ENCODE measurements at places on chromosomes 11 and 22. TPM values are rescaled to one million over a fixed set of nuclear protein-coding genes. Genes with fewer than 3 reads are reported as not detected.

The MS4A12 gene
- polyA plus RNA-seq, result not detected

DNA sequence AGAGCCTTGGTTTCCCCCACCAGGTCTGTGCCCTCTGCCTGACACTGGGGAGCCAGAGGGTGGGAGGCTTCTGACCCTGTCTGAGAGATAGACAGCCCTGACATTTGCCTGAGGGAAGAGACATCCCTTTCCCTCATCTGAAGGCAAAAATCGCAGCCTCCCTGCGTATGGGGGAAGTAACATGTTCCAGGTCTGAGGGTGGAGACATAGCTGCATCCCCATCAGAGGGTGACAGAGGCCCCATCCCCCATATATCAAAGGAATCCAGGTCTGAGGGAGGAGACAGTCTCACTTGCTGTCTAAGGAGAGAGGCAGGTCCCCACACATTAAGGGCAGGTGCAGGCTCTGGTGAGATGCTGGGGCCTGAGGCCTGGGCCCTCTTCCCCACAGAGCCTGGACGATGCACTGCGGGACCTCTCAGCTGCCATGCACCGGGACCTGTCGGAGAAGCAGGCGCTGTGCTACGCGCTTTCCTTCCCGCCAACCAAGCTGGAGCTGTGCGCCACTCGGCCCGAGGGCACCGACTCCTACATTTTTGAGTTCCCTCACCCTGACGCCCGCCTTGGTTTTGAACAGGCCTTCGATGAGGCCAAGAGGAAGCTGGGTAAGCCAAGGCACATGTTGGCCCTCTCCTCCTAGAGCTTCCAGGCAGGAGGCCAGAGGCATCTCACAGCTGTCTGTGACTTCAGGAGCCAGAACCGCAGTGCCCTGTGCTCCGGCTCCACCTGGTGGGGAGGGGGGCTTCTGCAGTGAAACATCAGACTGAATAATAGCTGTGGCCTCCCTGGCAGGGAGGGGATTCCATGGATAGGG lies 16.1 kb upstream of the RELT start:
- H3K27me3 ChIP-seq, result no peaks in the 10 kb centered on the region
- H3K4me1 ChIP-seq, result peaks cover 4% of the 10 kb centered on the region
- peaks cover 23% of the 10 kb centered on the region for H3K36me3 ChIP-seq
- H3K4me3 ChIP-seq, result no peak overlapping the region
- DNase-seq, result peak; percentile 61

GRCh38 chr11:113345978-113346377 lies 31.6 kb downstream of the TTC12 start:
- H3K36me3 ChIP-seq, result no peaks in the 10 kb centered on the region
- H3K27ac ChIP-seq, result no peak overlapping the region
- no peak overlapping the region for H3K4me3 ChIP-seq
- no peak for DNase-seq
- no peaks in the 10 kb centered on the region for H3K27me3 ChIP-seq
- H3K4me1 ChIP-seq, result no peaks in the 10 kb centered on the region

The TMEM126A gene
- polyA plus RNA-seq, result 69.8 TPM

- DNase-seq, result peak; percentile 51
- no peak overlapping the region for H3K4me3 ChIP-seq
- H3K27ac ChIP-seq, result no peak overlapping the region
- no peaks in the 10 kb centered on the region for H3K27me3 ChIP-seq
- H3K4me1 ChIP-seq, result peaks cover 22% of the 10 kb centered on the region
Observed at GRCh38 chr11:126430581-126431335, 75.3 kb downstream of the ST3GAL4 start.

All from GM23248 (cell line).